ENCODE measurements at places on chromosomes 13 and 19. TPM values are rescaled to one million over a fixed set of nuclear protein-coding genes. Genes with fewer than 3 reads are reported as not detected.

IGFL1 gene
- not detected for total RNA-seq

GRK1 gene
- not detected for total RNA-seq

OCEL1 gene
- 4.7 TPM for total RNA-seq

GRCh38 chr13:71624653-71625600, 242.1 kb downstream of the DACH1 start:
- H3K4me3 ChIP-seq: no peak overlapping the region
- no peak overlapping the region for H3K27ac ChIP-seq
- H3K36me3 ChIP-seq: no peaks in the 10 kb centered on the region

DNA sequence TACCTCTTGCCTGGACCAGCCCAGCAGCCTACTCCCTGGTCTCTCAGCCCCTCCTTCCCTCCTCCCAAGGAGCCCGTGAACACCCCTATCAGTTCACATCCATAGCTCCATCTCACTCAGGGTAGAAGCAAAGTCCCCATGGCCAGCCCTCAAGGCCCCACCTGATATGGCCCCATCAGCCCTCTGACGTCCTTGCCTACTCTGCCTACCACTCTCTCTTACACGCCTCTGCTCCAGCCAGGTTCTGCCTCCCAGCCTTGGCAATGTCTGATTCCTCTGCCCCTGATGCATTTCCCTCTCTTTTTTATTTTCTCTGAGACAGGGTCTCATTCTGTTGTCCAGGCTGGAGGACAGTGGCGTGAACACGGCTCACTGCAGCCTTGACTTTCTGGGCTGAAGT, 7.9 kb upstream of the SERTAD3 start:
- H3K27ac ChIP-seq: no peak overlapping the region
- no peak for DNase-seq
- H3K27me3 ChIP-seq: no peaks in the 10 kb centered on the region
- no peaks in the 10 kb centered on the region for H3K4me1 ChIP-seq
- no peak overlapping the region for H3K4me3 ChIP-seq
- H3K36me3 ChIP-seq: peaks cover 60% of the 10 kb centered on the region

DNA sequence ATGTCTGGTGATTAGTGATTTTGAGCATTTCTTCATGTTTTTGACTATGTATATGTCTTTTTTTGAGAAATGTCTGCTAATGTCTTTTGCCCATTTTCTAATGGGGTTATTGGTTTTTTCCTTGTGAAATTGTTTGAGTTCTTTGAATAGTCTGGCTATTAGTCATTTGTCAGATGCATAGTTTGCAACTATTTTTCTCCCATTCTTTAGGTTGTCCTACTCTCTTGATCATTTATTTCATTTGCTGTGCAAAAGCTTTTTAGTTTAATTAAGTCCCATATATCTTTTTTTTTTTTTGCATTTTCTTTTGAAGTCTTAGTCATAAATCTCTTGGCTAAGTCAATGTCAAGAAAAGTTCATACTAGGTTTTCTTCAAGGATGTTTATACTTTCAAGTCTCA, 449.8 kb downstream of the DACH1 start:
- no peaks in the 10 kb centered on the region for H3K36me3 ChIP-seq
- DNase-seq: no peak
- no peak overlapping the region for H3K4me3 ChIP-seq
- no peaks in the 10 kb centered on the region for H3K4me1 ChIP-seq
- H3K27me3 ChIP-seq: no peaks in the 10 kb centered on the region

ZNF600 gene
- 1.8 TPM for total RNA-seq

- H3K36me3 ChIP-seq: peaks cover 34% of the 10 kb centered on the region
- DNase-seq: no peak
- no peak overlapping the region for H3K4me3 ChIP-seq
- no peaks in the 10 kb centered on the region for H3K27me3 ChIP-seq
- no peaks in the 10 kb centered on the region for H3K4me1 ChIP-seq
- no peak overlapping the region for H3K27ac ChIP-seq
Observed at GRCh38 chr13:49190901-49191300, 29.2 kb upstream of the MLNR start.

- peak; percentile 7 for DNase-seq
- H3K4me1 ChIP-seq: no peaks in the 10 kb centered on the region
- no peaks in the 10 kb centered on the region for H3K27me3 ChIP-seq
Observed at GRCh38 chr13:107258599-107259187, 690.8 kb upstream of the ARGLU1 start.

- H3K36me3 ChIP-seq: no peaks in the 10 kb centered on the region
- peaks cover 10% of the 10 kb centered on the region for H3K27me3 ChIP-seq
- no peak for DNase-seq
- H3K4me3 ChIP-seq: no peak overlapping the region
- H3K27ac ChIP-seq: no peak overlapping the region
Observed at GRCh38 chr19:15813916-15814315, 1.5 kb downstream of the OR10H1 start.

B9D2 gene
- not detected for total RNA-seq

GRCh38 chr19:55080968-55081769, 5.5 kb downstream of the EPS8L1 start:
- H3K27me3 ChIP-seq: peaks cover 49% of the 10 kb centered on the region
- H3K4me1 ChIP-seq: peaks cover 19% of the 10 kb centered on the region
- H3K36me3 ChIP-seq: no peaks in the 10 kb centered on the region

DNA sequence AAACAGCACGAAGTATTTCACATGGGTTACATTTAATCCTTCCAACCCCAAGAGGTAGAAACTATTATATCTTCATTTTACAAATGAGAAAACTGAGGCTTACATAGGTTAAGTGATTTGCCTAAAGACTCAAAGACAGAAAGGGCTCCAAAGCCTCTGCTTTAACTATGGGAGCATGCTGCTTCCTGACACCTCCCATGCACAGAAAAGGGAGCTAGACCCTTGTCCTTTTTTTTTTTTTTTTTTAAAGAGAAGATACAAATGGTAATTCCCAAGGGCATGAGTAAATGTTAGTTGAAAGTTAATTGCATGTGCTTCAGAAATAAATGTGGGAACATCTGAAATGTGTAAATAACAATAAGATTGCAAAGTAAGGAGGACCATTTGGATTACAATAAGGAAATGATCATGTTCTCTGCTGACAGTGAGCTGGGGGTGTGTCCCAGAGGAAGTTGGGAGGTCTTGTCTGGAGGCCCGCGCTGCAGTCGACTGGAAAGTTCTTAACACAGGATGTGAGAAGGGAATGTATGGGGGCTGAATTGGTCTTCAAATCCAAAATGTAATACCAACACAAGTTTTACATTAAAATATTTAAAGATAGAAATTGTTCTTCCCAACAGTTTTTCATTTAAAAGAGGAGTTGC, 500.3 kb downstream of the KLF12 start:
- H3K27ac ChIP-seq: no peak overlapping the region
- H3K36me3 ChIP-seq: no peaks in the 10 kb centered on the region
- no peak for DNase-seq
- no peak overlapping the region for H3K4me3 ChIP-seq
- no peaks in the 10 kb centered on the region for H3K27me3 ChIP-seq
- no peaks in the 10 kb centered on the region for H3K4me1 ChIP-seq

GRCh38 chr13:84973661-84974060, 825.6 kb downstream of the SLITRK6 start:
- no peak overlapping the region for H3K27ac ChIP-seq
- H3K36me3 ChIP-seq: no peaks in the 10 kb centered on the region
- no peak for DNase-seq
- no peaks in the 10 kb centered on the region for H3K27me3 ChIP-seq
- no peak overlapping the region for H3K4me3 ChIP-seq

- H3K27ac ChIP-seq: no peak overlapping the region
- no peak overlapping the region for H3K4me3 ChIP-seq
- H3K4me1 ChIP-seq: no peaks in the 10 kb centered on the region
- no peaks in the 10 kb centered on the region for H3K27me3 ChIP-seq
Observed at GRCh38 chr19:34639491-34640085, 37.4 kb downstream of the SCGB2B2 start.

- H3K36me3 ChIP-seq: no peaks in the 10 kb centered on the region
- no peak overlapping the region for H3K4me3 ChIP-seq
- no peak for DNase-seq
- H3K27me3 ChIP-seq: no peaks in the 10 kb centered on the region
- no peak overlapping the region for H3K27ac ChIP-seq
Observed at GRCh38 chr19:45110851-45111266, 17.9 kb downstream of the PPP1R37 start.

GRCh38 chr13:40863723-40864122, 74.3 kb downstream of the SLC25A15 start:
- no peaks in the 10 kb centered on the region for H3K4me1 ChIP-seq
- H3K36me3 ChIP-seq: no peaks in the 10 kb centered on the region
- H3K27ac ChIP-seq: no peak overlapping the region
- H3K4me3 ChIP-seq: no peak overlapping the region
- H3K27me3 ChIP-seq: no peaks in the 10 kb centered on the region
- DNase-seq: no peak

- H3K4me1 ChIP-seq: no peaks in the 10 kb centered on the region
- no peaks in the 10 kb centered on the region for H3K27me3 ChIP-seq
- no peak for DNase-seq
- H3K27ac ChIP-seq: no peak overlapping the region
- no peak overlapping the region for H3K4me3 ChIP-seq
Observed at GRCh38 chr13:58574791-58575190, 943.2 kb downstream of the PCDH17 start.

- no peaks in the 10 kb centered on the region for H3K36me3 ChIP-seq
- no peak overlapping the region for H3K4me3 ChIP-seq
- no peak overlapping the region for H3K27ac ChIP-seq
- peaks cover 11% of the 10 kb centered on the region for H3K4me1 ChIP-seq
Observed at GRCh38 chr13:113033054-113033850, 64.2 kb downstream of the MCF2L start.

GRCh38 chr13:39038569-39039030, 344 bp downstream of the NHLRC3 start:
- no peaks in the 10 kb centered on the region for H3K27me3 ChIP-seq
- H3K4me3 ChIP-seq: peak overlapping the region; percentile 80
- H3K4me1 ChIP-seq: peaks cover 49% of the 10 kb centered on the region
- peaks cover 6% of the 10 kb centered on the region for H3K36me3 ChIP-seq
- peak overlapping the region; percentile 89 for H3K27ac ChIP-seq

DNA sequence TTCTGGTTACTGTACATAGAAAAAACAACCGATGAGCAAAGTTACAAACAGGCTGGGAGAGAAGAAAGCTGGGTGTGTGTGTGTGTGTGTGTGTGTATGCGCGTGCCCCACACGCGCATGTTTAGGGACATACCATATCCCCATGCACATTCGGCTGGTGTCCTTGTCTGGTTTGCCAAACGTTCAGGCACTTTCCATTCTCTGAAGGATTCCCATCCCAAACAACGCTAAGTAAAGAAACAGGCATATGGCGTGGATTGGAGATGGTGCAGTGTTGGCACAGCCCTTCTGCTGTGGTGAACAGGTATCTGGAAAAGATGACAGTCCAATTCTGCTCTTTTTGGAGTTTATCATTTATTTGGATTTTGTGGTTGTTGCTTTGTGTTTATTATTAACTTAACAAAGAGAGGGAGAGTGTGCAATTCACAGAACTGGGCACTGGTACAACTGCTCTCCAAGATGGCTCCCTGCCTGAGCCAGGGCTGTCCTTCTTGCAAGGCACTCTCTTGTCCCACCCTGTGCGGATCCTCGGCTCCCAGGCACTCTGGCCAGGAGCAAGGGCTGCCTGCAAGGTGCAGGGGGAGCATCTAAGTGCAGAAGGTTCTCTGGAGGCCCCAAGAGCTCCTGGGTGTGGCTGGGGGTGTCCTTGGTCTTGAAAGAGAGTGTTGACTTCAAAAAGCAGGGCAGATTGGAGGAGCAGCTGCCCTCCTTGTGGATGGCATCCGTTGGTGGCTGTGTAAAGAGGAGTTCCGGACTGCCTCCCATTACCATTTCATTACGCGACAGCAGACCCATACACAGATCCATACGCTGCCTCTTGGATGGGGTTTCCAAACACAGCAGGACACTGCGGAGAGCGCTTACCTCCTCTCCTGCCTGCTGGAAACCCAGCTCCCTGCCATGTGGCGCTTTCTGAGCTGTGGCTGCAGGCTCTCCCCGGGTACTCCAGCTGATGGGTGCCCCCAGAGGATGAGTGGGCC, 263.1 kb downstream of the ZNF536 start:
- H3K4me3 ChIP-seq: no peak overlapping the region
- DNase-seq: no peak
- no peaks in the 10 kb centered on the region for H3K27me3 ChIP-seq
- H3K36me3 ChIP-seq: no peaks in the 10 kb centered on the region

TPRX1 gene
- total RNA-seq: not detected

- H3K27me3 ChIP-seq: no peaks in the 10 kb centered on the region
- H3K27ac ChIP-seq: no peak overlapping the region
- DNase-seq: peak; percentile 22
- H3K4me1 ChIP-seq: peaks cover 2% of the 10 kb centered on the region
Observed at GRCh38 chr19:6868351-6868750, 19.0 kb upstream of the ADGRE1 start.

WDR83 gene
- 12.9 TPM for total RNA-seq

GRCh38 chr19:8640402-8641004, 10.1 kb downstream of the NFILZ start:
- DNase-seq: no peak
- H3K27ac ChIP-seq: no peak overlapping the region
- peaks cover 10% of the 10 kb centered on the region for H3K4me1 ChIP-seq
- H3K36me3 ChIP-seq: no peaks in the 10 kb centered on the region
- peaks cover 14% of the 10 kb centered on the region for H3K27me3 ChIP-seq

- H3K36me3 ChIP-seq: no peaks in the 10 kb centered on the region
- no peaks in the 10 kb centered on the region for H3K4me1 ChIP-seq
- DNase-seq: no peak
- H3K4me3 ChIP-seq: no peak overlapping the region
Observed at GRCh38 chr13:95457294-95457693, 95.2 kb upstream of the CLDN10 start.

- H3K36me3 ChIP-seq: no peaks in the 10 kb centered on the region
- H3K4me3 ChIP-seq: no peak overlapping the region
- peaks cover under 1% of the 10 kb centered on the region for H3K4me1 ChIP-seq
- no peak overlapping the region for H3K27ac ChIP-seq
- DNase-seq: no peak
Observed at GRCh38 chr19:19217099-19217498, 5.3 kb downstream of the NCAN start.

- peaks cover 68% of the 10 kb centered on the region for H3K36me3 ChIP-seq
- H3K4me1 ChIP-seq: no peaks in the 10 kb centered on the region
- DNase-seq: peak; percentile 1
Observed at GRCh38 chr19:10907925-10908324, 20.5 kb downstream of the YIPF2 start.

SBSN gene
- not detected for total RNA-seq

DNA sequence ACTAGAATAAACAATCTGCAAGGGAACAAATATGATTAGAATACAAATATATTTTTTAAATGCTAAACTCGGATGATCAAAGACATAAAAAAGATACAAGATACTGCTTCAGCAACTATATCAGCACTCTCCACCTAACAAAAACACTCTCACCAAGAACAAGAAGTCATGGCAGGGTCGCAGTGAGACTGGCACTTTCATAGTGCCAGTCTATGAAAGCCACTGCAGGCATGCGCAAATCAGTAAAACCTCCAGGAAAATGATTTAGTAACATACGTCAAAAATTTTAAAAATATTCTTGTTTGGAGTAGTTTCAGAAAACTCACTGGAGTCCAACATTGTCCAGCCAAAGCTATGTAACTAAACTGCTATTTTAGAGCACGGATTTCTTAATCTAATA, 295.9 kb downstream of the DIAPH3 start:
- H3K4me3 ChIP-seq: no peak overlapping the region
- DNase-seq: no peak
- no peak overlapping the region for H3K27ac ChIP-seq

SLITRK6 gene
- not detected for total RNA-seq

OVOL3 gene
- not detected for total RNA-seq

All from stomach (tissue), 19 donors.